Cortex of kidney (tissue), 1 donor: ENCODE measurements at places on chromosomes 2 and 18.

- DNase-seq = no peak
These were observed 282.2 kb upstream of the SOX11 start for GRCh38 chr2:5409898-5410381.

DNA sequence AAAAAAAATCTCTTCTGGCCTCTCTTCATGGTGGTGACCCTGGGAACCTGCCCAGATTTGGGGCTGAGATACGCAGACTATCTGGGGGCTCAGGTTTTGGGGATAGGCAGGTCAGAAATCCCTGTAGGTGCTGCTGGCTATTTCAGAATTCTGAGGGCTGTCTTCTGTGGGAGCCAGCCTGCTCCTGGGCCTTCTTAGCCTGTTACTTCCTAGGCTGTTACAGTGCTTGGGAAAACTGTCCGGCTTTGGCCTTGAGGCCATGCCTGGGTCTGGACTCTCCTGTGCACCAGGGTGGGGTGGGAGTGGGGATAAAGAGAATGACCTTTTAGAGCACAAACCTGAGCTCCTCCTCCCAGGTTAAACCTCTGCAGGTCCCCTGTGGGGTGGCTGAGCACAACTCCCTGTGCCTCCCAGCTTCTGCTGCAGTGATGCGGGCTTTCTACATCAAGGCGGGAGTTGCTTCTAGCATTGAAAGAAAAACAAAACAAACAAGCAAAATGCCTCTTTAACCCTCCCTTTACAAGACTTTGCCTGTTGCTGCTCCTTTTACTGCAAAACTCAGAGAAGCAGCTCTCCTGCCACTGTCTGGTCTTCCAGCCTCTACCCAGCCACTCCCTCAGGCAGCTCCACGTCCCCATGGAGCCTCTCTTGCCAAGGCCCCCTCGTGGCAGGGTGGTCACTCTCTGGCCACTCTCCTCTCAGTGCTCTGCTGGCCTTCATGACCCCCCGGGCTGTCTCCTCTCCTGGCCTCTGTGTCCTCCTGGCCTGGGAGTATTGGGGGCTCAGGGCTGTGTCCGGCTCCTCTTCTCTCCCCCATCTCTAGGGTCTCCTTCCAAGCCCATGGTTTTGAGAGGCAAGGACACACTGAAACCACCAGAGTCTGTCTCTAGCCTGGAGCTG is 293.0 kb upstream of the HS6ST1 start:
- DNase-seq = no peak

DNA sequence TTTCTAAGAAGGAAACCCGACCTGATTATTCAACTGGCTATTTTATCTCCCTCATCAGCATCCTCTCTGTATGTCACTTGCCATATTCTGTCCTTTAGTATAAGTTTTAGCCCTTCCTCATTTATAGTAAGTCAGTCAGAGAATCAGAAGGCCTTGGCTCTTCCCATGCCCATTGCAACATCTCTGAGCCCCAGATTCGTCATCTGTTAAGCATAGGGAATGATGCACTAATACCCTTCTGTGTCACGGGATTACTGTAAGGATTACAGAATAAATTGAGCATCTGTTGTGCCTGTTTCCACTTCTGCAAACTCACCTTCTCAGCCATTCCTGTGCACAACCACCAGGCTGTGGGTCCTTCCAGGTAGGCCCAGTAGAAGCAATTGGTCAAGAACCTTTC is 258.1 kb upstream of the RAB12 start:
- no peak for DNase-seq

DNA sequence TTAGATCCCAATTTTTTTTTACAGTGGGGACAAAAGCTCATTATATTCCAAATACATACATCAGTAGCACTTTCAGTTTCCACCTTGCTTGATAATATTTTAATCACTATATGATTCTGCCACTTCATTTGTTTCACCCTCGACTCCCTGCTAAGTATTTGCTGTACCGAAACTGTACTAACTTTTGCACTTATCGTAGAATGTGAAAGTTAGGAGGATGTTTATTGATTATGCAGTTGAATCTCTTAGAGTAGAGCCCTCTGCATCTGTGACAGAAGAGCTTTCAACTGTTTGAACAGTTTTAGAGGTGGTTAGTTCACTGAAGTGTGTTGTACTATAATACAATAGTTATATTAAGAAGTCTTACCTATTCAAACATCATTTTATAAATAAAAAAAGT is 20.8 kb downstream of the NCOA1 start:
- DNase-seq = no peak

DNA sequence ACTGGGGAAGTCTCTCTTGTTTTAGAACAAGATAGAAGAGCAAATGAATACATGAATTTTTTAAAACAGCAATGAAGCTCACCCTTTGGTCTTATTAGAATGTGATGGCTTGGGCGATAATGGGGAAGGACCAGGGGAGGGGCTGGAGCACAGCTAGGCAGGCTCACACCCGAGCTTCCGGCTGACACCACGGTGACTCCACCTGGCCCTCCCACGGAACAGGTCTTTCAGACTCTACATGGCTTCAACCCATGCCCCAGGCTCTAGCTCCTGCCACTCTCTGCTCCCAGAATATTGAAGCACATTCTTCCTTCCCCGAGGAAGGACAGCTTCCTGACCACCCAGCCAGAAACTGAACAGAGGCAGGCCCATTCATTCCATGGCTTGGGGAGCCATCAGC is 127.5 kb upstream of the AGAP1 start:
- no peak for DNase-seq

GRCh38 chr2:187552828-187553681 is 1.2 kb downstream of the TFPI start:
- no peak for DNase-seq

DNA sequence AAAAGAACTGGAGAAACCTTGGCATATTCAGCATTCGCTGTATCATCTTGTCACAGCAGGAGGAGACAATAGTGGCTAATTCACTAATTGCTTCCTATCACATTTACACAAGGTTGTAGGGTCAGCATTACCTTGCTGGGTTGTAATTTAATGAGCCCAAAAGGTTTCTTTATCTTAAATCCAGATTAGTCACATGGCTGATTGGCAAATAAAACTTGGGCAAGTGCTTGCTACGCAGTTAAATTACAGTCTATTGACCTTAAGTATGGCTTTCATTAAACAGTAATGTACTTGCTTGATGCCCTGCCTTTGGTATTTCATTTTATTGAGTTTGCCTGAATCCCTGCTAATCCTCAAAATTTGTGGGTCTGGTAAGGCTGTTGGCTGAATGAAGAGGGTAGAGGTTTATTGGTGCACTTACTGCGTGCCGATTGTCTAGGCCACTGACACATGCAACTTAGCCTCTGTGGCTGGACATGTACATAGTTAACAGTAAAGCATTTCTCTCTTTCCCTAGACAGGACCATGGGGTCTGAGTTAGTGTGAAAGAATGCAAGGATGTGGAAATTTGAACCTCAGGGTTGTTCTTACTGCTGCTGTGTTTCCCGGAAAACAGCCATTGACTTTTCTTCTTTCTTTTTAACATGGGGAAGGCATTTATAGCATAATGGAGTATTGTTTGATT is 34.3 kb downstream of the FMNL2 start:
- DNase-seq = no peak

DNA sequence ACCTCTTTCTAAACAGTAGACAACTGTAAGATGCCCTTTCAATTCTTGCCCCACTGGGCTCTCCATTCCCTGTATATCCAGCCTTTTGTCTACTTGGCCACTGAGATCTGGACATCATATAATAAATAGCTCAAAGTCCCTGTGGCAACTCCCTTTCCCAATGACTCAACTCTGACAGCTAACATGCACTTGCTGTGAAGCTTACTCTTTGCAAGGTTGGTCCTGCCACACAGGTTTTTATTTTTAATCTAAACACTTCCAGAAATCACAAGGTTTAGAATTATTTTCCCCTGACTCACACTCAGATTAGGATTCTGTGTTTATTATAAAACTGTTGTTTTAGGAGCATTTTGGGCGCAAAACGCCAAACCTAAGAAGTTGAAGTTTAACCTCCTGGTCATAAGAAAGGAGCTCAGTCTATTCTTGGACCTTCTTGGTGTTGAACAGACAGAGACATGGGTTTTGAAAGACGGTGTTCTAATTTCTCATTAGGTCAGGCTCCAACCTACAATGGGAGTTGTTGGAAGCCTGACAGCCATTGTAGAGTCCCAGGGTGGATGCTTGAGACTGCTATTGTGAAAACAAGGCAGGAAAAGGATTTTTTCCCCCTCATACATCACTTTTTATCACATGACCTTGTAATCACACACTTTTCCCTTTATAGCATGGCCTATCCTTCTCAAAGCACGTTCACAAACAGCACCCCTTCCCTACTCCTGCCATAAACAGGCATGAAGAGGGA is 124.7 kb upstream of the SERPINE2 start:
- no peak for DNase-seq

DNA sequence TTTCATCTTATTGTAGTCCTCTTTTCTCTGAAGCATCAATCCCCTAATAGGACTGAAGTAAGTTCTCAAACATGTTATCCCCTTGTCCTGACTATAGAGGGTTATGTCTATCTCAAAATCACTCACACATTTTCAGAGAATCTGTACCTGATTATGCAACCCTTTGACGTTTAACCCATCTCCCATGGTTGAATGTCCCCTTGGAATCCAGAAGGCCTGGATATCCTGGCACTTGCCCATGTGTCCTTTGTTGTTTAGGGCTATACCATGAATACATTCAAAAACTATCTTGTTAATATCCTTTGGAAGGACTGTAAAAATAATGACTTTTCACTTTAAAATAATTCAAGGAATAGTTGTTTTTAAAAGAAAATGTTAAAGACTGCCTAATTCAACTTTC is 66.3 kb upstream of the PSMD14 start:
- no peak for DNase-seq

GRCh38 chr2:233915128-233915527 is 2.0 kb upstream of the TRPM8 start:
- DNase-seq = no peak

DNA sequence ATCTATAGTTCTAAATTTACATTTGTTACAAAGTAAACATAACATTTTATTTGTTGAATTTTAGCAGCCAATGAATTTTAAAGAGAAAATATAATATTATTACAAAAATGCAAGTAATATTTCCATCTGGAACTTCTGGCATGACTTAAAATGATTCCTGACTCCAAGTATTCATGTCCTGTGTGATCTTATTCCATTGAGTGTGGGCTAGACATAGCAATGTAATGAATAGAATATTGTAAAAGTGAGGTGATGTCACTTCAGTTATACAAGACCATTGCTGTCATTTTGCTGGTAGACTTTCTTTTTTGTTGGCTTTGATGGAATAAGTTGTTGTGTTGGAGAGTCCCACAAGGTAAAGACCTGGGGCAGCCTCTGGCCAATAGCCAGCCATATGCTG is 912.2 kb upstream of the PIK3C3 start:
- no peak for DNase-seq

- DNase-seq = no peak
These were observed 131.2 kb downstream of the LYPD6B start for GRCh38 chr2:149169656-149170055.

- no peak for DNase-seq
These were observed 1.4 kb upstream of the PLCL1 start for GRCh38 chr2:197803033-197803444.

DNA sequence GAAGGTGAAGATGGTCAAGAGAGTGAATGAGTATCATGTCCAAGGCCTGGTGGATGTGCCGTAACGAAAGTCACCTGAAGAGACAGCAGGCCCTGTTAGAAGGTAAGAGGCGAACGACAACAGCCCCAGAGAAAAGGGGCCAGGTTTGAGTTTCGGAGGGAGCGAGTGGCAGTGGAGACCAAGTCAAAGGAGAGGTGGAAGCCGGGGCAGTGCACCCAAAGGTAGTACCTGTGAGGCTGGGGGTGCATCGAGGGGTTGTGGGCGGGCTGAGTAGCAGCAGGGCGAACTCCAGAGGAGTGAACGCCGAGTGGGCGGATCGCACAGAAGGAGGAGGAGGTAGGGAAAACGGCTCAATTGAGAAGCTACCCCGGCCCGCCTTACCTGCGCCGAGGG is 358 bp downstream of the USP37 start:
- DNase-seq = no peak

DNA sequence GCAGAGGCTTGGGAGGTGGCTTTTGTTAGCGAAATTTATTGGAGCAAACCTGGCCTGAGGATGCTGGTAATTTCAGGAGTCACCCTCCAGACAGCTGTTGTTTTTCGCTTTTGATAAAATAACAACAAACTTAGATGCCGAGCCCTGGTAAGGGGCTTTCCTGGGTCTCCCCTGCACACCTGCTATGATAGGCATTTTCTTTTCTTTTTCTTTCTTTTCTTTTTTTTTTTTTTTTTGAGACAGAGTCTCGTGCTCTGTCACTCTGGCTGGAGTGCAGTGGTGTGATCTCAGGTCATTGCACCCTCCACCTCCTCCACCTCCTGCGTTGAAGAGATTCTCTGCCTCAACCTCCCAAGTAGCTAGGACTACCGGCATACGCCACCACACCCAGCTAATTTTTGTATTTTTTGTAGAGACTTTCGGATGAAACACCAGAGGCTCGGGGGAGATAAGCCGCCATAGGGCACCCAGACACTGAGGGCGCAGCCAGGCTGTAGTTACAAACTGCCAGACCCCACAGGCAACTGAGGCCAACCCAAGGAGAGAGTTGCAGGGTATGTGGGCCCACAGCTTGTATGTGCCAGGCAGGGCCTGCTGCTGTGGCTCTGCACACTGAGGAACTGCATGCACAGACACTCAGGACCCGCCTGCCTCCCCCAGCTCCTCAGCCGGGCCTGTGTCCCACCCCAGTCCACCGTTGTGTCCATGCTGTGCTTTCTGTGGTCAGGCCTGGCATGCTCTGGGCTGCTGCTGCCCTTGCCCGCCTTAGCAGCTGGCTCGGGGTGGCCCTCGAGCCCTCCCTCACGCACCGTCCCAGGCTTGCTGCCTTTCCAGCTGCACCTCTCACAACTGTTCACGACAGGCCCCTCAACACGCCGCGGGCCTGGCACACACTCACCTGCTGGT is 3.9 kb downstream of the GYPC start:
- no peak for DNase-seq

- DNase-seq = no peak
These were observed 73.6 kb downstream of the TEX51 start for GRCh38 chr2:126972279-126972626.

GRCh38 chr2:150732064-150732463 is 244.6 kb upstream of the RND3 start:
- DNase-seq = no peak

DNA sequence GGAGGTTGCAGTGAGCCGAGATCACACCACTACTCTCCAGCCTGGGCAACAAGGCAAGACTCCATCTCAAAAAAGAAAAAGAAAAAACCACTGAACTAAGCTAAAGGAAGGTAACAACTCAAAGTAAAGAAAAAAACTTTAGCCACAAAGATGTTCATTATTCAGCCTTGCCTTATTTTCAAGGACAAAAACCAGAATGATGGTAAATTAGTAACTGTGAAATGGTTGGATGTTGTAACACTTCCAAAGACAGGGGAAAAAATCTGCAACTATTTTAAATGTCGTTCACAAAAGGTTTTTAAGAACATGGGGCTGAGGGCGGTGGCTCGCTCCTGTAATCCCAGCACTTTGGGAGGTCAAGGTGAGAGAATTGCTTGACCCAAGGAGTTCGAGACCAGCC is 10.1 kb downstream of the ADAM17 start:
- DNase-seq = no peak

GRCh38 chr2:181183878-181184542 is 203.6 kb downstream of the UBE2E3 start:
- DNase-seq = no peak
